ENCODE measurements at places on chromosomes 2 and 18.

DNA sequence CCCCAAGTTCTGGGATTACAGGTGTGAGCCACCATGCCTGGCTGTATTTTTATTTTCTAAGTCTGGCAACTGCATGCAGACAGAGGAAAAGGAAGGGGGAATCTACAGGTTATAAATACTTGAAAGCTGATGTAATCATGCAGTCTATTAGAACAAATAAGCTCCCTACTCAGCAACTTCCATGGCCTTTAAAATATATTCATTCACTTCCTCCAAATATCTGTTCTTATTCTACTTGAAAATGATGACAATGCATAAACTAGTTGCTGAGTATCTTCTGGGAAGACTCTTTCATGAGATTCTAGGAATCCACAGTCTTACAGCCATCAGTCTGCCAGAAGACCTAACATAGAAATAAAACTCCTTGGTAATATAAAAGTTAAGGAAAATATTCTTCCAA is 66.9 kb upstream of the NCKAP5 start:
- DNase-seq, result no peak

- no peak for DNase-seq
Measured at GRCh38 chr2:92073036-92073814, 2798.0 kb upstream of the TEKT4 start.

DNA sequence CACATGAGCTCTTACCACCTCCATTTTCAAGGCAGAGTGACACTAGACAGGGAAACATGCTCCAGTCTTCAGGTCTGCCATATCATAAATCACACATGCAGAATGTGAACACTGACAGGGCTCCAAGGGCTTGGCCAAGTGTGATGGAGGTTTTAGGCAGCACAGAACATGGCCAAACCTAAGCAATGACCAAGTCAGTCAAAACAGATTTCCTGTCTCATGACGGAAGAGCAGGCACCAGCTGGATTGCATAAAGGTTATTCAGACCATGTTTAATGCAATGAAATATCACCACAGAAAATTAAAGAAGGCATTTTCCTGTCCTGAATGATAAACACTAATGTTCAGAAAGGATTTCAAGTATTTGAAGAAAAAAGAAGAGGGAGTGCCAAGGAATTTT is 72.5 kb downstream of the SUMO1 start:
- DNase-seq, result no peak

DNA sequence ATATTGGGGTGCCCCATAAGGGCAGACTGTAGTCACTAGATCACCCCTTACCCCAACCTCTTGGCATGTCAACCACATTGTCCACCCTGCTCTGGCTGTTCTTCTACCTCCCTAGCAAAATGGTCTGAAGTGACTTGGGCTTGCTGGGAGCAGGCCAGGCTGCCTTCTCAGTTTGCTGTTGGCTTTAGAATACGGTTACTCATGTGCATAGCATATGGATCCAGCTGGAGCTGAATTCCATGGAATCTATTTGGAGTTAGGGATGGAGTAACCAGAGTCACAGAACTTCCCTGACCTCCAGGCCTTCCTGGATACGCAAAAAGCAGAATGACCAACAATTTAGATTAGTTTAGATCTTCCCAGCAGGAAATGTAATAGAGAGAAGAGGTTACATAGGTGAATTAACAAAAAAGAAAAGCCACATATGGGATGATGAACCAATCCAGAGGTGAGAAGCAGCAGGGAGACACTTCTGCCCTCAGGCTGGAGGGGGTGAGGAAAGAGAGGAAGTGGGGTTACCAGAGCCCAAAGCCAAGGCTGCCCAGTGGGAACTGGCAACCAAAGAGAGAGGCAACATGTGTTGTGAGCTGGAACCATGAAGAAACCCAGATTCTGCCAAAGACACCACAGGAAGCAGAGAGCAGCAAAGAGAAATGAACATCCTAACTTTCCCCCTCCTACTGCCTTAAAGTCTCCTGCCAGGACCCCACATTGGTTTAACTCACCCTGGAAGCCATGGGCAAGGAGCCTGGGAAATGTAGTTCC is 26.1 kb downstream of the PKDCC start:
- DNase-seq, result no peak

GRCh38 chr18:78758496-78758895 is 221.1 kb upstream of the SALL3 start:
- DNase-seq, result no peak

DNA sequence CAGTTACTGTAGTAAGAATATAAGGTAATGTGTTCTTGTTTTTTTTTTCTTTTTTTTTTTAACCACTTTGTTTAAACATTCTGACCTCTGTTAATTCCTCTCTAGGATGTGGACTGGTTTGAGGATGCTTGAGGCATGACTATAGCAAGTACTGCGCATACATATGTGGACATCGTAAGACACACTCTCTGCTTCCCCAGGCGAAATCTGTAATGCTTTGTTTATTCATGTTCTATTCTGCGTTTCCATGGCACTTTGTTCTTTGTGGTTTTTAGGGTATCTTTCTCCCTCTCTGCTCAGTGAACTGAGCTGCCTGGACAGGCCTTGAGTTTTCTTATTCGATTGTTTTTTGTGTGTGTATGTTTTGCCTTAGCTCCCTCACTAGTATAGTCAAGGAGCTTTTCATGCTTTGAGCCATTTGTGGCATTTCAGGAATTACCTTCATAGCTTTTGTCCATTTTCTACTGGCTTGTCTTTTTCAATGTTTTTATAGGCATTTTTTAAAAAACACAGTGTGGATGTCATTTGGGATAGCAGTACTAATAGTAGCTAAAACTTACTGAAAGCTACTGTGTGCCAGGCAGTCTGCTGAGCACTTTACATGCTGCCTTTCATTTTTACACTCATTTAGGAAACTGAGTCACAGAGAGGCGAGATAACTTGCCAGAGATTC is 1.9 kb upstream of the SH3BP4 start:
- DNase-seq, result no peak

DNA sequence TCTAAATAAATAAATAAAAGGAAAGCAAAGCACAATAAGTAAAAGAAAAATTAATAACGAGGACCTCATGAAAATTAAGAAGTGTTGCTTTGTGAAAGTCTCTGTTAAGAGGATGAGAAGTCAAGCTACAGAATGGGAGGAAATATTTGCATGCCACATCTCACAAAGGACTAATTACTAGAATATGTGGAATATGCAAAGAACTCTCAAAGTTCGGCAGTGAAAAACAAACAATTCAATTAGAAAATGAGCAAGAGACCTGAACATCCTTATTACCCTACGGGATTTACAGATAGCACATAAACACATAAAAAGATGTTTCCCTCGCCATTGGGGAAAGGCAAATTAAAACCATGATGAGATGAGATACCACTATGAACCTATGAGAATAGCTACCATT is 23.3 kb downstream of the CYP26B1 start:
- DNase-seq, result no peak

GRCh38 chr2:46811379-46812310 is 104.0 kb downstream of the MCFD2 start:
- DNase-seq, result no peak

DNA sequence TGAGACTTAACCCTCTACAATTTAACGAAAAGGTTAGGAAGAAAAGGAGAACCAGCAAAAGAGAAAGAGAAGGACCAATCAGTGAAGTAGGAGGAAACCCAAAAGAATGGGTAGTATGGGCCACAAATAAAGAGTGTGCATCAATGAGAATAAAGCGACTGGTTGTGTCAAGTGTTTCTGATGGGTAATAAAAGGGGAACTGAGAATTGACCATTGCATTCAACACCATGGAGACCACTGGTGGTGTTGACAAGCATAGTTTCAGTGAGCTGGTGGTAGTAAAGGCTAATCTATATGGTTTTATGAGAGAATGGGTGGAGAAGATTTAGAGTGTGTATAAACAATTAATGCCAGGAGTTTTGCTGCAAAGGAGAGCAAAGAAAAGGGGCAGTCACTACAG is 75.4 kb downstream of the CSRNP3 start:
- no peak for DNase-seq

GRCh38 chr2:45253151-45253550 is 243.9 kb upstream of the SIX2 start:
- DNase-seq, result no peak

DNA sequence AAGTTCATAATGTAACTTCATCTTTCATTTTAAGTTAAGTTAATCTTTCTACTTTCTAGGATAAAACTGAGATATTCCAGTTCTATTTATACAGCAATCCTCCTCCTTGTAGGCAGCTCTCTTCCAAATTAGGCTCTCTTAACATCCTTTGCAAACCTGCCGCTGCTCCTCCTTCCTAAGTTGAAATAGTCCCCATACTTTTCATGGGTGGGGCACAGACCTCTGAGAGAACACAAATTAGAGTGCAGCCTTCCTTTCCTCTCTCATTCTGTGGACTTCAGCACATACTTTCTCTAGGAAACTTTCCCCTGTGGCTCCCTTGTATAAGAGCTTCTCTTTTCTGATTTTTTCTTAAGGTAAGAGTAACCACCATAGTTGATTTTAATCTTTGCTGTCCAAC is 28.3 kb downstream of the TWSG1 start:
- DNase-seq, result no peak

GRCh38 chr2:26767894-26768487 is 3.9 kb downstream of the SLC35F6 start:
- DNase-seq, result no peak

- DNase-seq, result no peak
Measured at GRCh38 chr18:35253655-35254287, 12.9 kb downstream of the ZNF397 start.

- DNase-seq, result no peak
Measured at GRCh38 chr18:32040936-32041335, 22.3 kb downstream of the RNF125 start.

- no peak for DNase-seq
Measured at GRCh38 chr2:150062416-150062815, 425.1 kb downstream of the RND3 start.

GRCh38 chr2:210899131-210899530 is 342.7 kb downstream of the CPS1 start:
- no peak for DNase-seq

DNA sequence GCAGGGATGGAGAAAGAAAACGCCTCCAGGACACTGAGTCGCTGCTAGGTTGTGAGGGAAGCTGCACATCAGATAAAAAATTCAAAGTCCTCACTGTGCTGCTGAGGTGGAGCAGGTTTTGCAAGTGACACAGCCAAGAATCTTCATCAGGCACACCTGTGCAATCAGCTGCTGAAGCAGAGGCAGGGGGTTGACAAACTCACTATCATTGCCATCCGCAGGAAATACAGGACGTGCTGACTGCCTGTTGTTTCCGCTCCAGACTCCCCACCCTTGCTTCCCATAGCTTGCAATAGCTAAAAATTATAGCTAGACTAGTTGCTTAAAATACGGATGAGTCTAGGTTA is 147.8 kb upstream of the FHL2 start:
- no peak for DNase-seq

DNA sequence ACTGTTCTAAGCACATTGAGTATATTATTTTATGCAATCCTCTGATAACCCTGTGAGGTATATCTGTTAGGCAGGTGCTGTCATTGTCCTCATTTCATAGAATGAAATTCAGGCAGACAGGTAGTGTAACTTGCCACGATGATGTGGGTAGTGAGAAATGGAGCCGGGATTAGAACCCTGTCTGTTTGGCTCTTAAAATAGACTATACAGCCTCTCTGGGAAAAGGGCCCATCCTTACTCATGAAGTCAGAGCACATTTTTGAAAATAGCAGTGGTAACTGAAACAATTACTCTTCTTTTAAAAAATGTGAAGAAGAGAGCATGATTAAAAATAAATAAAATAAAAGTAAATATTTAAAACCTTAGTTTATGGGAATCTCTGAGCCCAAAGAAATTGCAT is 23.0 kb downstream of the FAM171B start:
- DNase-seq, result no peak

DNA sequence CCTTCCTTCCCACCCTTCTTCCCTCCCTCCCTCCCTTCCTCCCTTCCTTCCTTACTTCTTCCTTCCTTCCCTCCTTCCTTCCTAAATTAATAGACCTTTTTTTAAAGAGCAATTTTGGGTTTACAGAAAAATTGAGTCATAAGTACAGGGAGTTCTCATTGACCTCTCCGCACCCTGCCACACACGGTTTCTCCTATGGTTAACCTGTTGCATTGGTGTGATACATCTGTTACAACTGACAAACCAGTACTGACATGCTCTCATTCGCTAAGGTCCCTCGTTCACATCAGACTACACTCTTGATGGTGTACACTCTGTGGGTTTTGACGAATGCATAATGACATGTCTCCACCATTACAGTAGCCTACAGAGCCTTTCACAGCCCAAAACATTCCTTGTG is 11.6 kb upstream of the SDC1 start:
- no peak for DNase-seq

DNA sequence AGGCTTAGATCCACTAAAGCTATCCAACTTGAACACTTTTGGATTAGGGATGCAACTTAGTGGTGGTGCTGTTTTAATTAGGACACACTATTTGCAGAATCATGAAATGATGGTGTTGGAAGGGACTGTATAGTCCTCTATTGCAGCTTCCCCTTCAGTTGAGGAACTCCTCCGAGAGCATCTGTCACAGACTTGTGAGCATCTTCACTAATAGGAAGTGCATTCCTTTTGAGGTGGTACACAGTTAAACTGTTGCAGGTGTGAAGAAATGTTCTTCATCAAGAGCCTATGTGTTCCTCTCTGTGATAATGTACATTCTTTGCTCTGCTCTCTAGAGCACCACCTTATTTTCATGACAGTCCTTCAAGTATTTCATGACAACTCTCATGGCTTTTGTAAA is 197.4 kb downstream of the CAMKMT start:
- no peak for DNase-seq

DNA sequence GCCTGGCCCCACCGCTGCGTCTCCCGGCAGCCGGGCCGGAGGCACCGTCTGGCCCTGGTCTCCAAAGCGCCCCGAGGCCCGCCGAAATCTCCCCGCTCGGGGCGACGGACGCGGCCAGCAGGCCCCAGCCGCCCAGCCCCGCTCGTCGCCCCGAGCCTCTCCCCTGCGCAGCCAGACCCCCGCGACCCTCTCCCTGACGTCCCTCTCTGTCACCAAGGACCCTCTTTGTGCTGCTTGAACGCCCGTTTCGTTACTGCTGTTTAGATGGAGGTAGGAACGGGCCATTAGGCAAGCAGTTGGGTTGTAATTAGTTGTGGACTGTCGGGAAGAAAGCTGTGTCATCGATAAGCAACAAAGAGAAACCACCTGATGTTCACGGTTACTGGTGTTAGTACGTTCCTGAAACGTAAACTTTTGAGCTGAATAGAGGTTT is 686 bp downstream of the UBXN4 start:
- peak; percentile 62 for DNase-seq

GRCh38 chr18:46275370-46275769 is 171.2 kb downstream of the HAUS1 start:
- DNase-seq, result no peak

GRCh38 chr2:147398301-147398700 is 446.5 kb upstream of the ACVR2A start:
- no peak for DNase-seq

DNA sequence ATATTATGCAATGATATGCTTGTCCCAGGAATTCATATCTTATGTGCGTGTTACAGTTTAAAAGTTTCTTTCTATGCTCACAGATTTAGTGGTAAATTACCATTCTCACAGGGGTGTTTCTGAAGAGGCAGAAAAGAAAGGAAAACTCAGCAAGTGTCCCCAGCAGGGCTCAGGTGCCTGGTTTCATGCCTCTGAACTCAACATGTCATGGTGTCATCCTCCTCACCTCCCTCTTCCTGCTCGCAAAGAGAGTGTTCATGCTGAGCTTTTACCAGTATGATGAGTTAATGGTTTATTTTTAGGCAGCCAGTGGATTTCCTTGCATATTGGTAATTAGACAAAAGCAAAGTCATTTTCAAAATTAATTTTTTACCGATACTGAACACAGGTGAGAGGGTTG is 492.9 kb upstream of the ZEB2 start:
- peak; percentile 59 for DNase-seq
